ENCODE measurements at places on chromosomes 3 and 15. TPM values are rescaled to one million over a fixed set of nuclear protein-coding genes. Genes with fewer than 3 reads are reported as not detected.

The TEX264 gene
- polyA plus RNA-seq = 27.6 TPM

The FAM3D gene
- not detected for polyA plus RNA-seq

The PCSK6 gene
- polyA plus RNA-seq = 13.5 TPM

The CPN2 gene
- not detected for polyA plus RNA-seq

The SLC12A1 gene
- 3.5 TPM for polyA plus RNA-seq

The CYB561D2 gene
- polyA plus RNA-seq = 22.2 TPM

The CA12 gene
- 87.1 TPM for polyA plus RNA-seq

The SLC51A gene
- not detected for polyA plus RNA-seq

The SLC12A6 gene
- 8.1 TPM for polyA plus RNA-seq

The CD200R1 gene
- 3.1 TPM for polyA plus RNA-seq

The GOLGA6D gene
- not detected for polyA plus RNA-seq

The ARHGAP11A gene
- polyA plus RNA-seq = 1.3 TPM

The DZIP1L gene
- polyA plus RNA-seq = not detected

The CIP2A gene
- polyA plus RNA-seq = 2.1 TPM

The P3H2 gene
- 2.3 TPM for polyA plus RNA-seq

The PAK6 gene
- not detected for polyA plus RNA-seq

The GORASP1 gene
- polyA plus RNA-seq = 19.8 TPM

The CGNL1 gene
- polyA plus RNA-seq = 5.9 TPM

The SGO1 gene
- polyA plus RNA-seq = 1.9 TPM

The CFAP92 gene
- 0.34 TPM for polyA plus RNA-seq

The SCN5A gene
- polyA plus RNA-seq = not detected

The PRR23A gene
- not detected for polyA plus RNA-seq

The PLSCR2 gene
- polyA plus RNA-seq = 9.1 TPM

The SNX22 gene
- polyA plus RNA-seq = 1.1 TPM

The NAA80 gene
- polyA plus RNA-seq = 4.6 TPM

The PLSCR1 gene
- 32.4 TPM for polyA plus RNA-seq

The VWA5B2 gene
- polyA plus RNA-seq = 0.89 TPM

The KLHL25 gene
- polyA plus RNA-seq = not detected

The GRIP2 gene
- polyA plus RNA-seq = 1.6 TPM

The RGMA gene
- 0.31 TPM for polyA plus RNA-seq

The CACNA2D3 gene
- polyA plus RNA-seq = 6.2 TPM

The NPAP1 gene
- 0.47 TPM for polyA plus RNA-seq

The LRTM1 gene
- polyA plus RNA-seq = not detected

The CCR9 gene
- polyA plus RNA-seq = not detected

The AMT gene
- polyA plus RNA-seq = 3.8 TPM

The WWTR1 gene
- polyA plus RNA-seq = 4.8 TPM

The ARGFX gene
- polyA plus RNA-seq = not detected

The PXK gene
- polyA plus RNA-seq = 19.6 TPM

The A4GNT gene
- not detected for polyA plus RNA-seq

The CMTM6 gene
- 21.0 TPM for polyA plus RNA-seq

The PIERCE2 gene
- polyA plus RNA-seq = 33.0 TPM

The IQCF5 gene
- polyA plus RNA-seq = not detected

The WNT5A gene
- 9.9 TPM for polyA plus RNA-seq

The GLCE gene
- 13.1 TPM for polyA plus RNA-seq

The ZMAT3 gene
- polyA plus RNA-seq = 51.0 TPM

The IMPG2 gene
- 0.05 TPM for polyA plus RNA-seq

The ACOX2 gene
- polyA plus RNA-seq = 2.4 TPM

The GOLGA6L4 gene
- polyA plus RNA-seq = 3.4 TPM

The HDAC11 gene
- 4.4 TPM for polyA plus RNA-seq
